Osteocyte (in vitro differentiated cells): ENCODE measurements at places on chromosomes 7 and 10.

DNA sequence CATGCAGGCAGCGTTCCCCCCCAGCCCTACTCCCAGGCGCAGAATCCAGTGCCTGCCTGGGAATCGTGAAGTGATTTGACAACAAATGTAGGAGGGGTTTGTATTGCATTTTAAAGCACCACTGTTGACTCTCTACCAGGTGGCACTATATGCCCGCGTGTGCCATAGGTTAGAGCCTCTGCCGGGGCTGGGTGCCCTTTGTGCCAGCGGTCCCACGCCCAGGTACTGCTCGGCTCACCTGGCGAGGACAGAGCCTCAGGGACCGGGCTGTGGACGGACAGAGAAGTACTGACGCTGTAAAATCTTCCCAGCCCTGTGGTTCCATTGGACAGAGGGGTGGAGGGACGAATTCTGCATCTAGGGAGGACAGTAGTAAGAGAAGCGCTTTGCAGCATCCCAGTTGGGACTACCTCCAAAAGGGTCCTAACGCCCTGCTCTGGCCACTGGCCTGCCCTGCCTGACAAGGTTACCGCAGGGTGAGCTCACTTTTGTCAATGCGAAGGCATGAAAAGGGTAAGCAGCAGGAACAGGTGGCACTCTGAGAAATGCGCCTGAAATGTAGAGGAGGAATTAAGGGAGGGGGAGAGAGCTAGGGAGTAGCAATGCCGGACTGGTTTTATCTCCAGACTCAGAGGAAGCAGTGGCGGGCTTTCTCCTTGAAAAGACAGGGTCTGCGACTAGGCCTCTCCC, 788 bp upstream of the CACNA2D1 start:
- H3K36me3 ChIP-seq: peaks cover 3% of the 10 kb centered on the region
- H3K4me3 ChIP-seq: peak overlapping the region; percentile 83
- no peak for DNase-seq
- no peaks in the 10 kb centered on the region for H3K27me3 ChIP-seq
- peak overlapping the region; percentile 68 for H3K27ac ChIP-seq

GRCh38 chr7:107594961-107595737, 15.1 kb downstream of the BCAP29 start:
- H3K36me3 ChIP-seq: peaks cover 21% of the 10 kb centered on the region
- no peak for DNase-seq
- peak overlapping the region; percentile 93 for H3K27ac ChIP-seq
- H3K4me1 ChIP-seq: peaks cover 14% of the 10 kb centered on the region
- peak overlapping the region; percentile 9 for H3K4me3 ChIP-seq
- H3K27me3 ChIP-seq: no peaks in the 10 kb centered on the region

- H3K4me1 ChIP-seq: peaks cover 46% of the 10 kb centered on the region
- H3K36me3 ChIP-seq: peaks cover 43% of the 10 kb centered on the region
- no peaks in the 10 kb centered on the region for H3K27me3 ChIP-seq
- H3K27ac ChIP-seq: peak overlapping the region; percentile 87
- DNase-seq: peak; percentile 90
Observed at GRCh38 chr7:55177589-55178261, 158.9 kb downstream of the EGFR start.

GRCh38 chr10:113882240-113882639, 27.8 kb downstream of the NHLRC2 start:
- no peaks in the 10 kb centered on the region for H3K27me3 ChIP-seq
- DNase-seq: no peak
- peaks cover 10% of the 10 kb centered on the region for H3K4me1 ChIP-seq
- peaks cover 57% of the 10 kb centered on the region for H3K36me3 ChIP-seq

GRCh38 chr7:41217306-41217705, 485.6 kb downstream of the INHBA start:
- H3K4me3 ChIP-seq: no peak overlapping the region
- H3K27ac ChIP-seq: no peak overlapping the region
- DNase-seq: no peak
- H3K27me3 ChIP-seq: no peaks in the 10 kb centered on the region
- H3K4me1 ChIP-seq: peaks cover 10% of the 10 kb centered on the region
- no peaks in the 10 kb centered on the region for H3K36me3 ChIP-seq

- peaks cover 17% of the 10 kb centered on the region for H3K4me1 ChIP-seq
- H3K36me3 ChIP-seq: no peaks in the 10 kb centered on the region
- no peak overlapping the region for H3K4me3 ChIP-seq
Observed at GRCh38 chr7:126535176-126535575, 717.6 kb downstream of the GRM8 start.

DNA sequence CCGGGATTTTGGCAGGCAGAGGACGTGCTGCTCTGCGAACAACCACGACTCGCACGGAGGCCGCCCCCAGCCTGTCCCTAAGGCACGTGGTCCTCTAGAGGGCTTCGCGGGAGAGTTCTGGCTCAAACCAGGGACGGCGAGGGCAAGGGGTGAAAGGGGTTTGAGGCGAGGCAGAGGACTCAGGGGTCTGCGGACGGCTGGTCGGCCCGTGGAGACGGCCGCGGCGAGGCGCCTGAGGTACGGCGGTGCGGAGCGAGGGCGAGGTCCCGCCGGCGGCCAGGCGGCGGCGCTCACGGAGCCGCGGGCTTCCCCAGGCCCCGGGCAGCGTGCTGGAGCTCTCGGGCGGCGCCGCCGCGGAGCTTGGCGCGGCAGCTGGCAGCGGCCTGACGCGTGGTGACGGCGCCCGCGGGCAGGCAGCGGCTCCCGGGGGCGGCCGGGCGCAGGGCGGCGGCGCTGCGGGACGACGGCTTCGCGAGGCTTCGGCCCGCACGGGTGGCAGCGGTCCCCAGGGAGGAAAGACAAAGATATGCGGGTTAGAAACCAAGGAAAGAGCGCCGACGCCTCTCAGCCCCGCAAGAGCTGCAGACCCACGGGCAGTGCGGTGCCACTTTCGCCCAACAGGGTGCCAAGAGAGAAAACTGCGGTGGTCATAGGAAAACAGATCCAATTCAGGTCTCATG, 44.8 kb downstream of the ZNF800 start:
- H3K36me3 ChIP-seq: peaks cover 10% of the 10 kb centered on the region
- peaks cover 6% of the 10 kb centered on the region for H3K4me1 ChIP-seq
- peaks cover 8% of the 10 kb centered on the region for H3K27me3 ChIP-seq

DNA sequence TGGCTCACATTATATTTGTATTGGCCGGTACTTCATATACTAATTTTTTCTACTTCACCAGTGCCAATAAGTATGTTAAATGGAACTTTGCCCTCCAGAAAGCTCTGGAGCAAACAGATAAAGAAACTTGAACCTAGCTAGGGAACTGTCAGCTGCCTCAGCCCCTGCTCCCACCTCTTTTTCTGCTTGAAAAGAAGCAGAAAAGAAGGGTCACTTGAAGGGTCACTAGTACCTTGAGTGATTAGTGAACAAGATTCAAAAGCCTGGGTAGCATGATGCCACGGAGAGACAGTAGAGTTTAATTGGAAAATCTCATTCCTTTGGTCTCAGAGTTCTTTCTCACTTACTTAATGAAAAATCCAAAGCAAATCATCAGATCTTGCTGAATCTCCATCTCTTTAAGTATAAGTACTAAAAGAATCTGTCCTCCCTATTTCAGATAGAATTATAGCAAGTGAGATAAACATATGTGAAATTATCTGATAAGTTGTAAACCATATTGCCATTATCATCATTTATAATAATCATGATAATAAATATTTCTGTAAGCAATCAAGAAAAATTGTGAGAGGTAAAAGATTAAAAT, 47.7 kb downstream of the PTN start:
- peaks cover 19% of the 10 kb centered on the region for H3K4me1 ChIP-seq
- no peak overlapping the region for H3K27ac ChIP-seq
- H3K4me3 ChIP-seq: no peak overlapping the region
- no peaks in the 10 kb centered on the region for H3K27me3 ChIP-seq
- H3K36me3 ChIP-seq: no peaks in the 10 kb centered on the region

- H3K4me1 ChIP-seq: no peaks in the 10 kb centered on the region
- H3K4me3 ChIP-seq: no peak overlapping the region
- DNase-seq: no peak
- H3K27me3 ChIP-seq: no peaks in the 10 kb centered on the region
- no peak overlapping the region for H3K27ac ChIP-seq
Observed at GRCh38 chr7:153454306-153454705, 597.9 kb upstream of the DPP6 start.

DNA sequence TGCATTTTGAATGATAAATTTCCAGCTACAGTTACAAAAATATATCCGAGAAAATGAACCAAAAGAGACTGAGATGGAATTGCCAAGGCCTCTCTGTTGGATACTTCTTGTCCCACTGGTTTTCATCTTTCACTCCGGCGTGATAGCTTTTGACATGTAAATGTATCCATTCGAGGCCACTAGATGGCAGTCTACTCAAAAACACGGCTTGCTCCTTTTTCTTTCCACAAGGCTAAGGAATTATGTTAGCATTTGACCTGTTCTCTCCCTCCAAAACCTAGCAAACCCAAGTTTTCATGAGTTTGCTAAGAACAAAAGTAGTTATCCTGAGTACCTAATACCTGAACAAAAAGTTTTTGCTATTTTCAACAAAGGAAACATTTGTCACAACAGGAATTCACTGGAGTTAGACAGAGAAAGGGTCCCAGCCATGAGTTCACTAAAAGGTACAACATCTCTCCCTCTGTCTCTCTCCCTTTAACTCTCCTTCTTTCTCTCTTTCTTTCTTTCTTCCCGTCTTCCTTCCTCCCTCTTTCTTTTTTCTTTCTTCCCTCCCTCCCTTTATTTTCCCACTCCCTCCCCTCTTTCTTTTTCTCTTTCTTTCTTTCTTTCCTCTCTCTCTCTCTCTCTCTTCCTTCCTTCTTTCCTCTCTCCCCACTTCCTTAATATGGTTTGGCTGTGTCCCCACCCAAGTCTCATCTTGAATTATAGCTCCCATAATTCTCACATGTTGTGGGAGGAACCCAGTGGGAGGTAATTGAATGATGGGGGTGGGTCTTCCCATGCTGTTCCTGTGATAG, 207.9 kb upstream of the MYO3A start:
- H3K36me3 ChIP-seq: no peaks in the 10 kb centered on the region
- H3K4me3 ChIP-seq: no peak overlapping the region
- no peak overlapping the region for H3K27ac ChIP-seq

GRCh38 chr10:111725050-111725449, 458.5 kb downstream of the GPAM start:
- H3K36me3 ChIP-seq: no peaks in the 10 kb centered on the region
- no peak overlapping the region for H3K27ac ChIP-seq
- H3K4me3 ChIP-seq: no peak overlapping the region
- H3K27me3 ChIP-seq: no peaks in the 10 kb centered on the region
- DNase-seq: no peak
- no peaks in the 10 kb centered on the region for H3K4me1 ChIP-seq

- H3K4me3 ChIP-seq: peak overlapping the region; percentile 53
- peak overlapping the region; percentile 89 for H3K27ac ChIP-seq
- no peaks in the 10 kb centered on the region for H3K36me3 ChIP-seq
- H3K27me3 ChIP-seq: no peaks in the 10 kb centered on the region
Observed at GRCh38 chr7:79282070-79282694, 171.3 kb downstream of the MAGI2 start.

GRCh38 chr10:7945034-7945433, 109.5 kb upstream of the GATA3 start:
- no peak overlapping the region for H3K27ac ChIP-seq
- no peak overlapping the region for H3K4me3 ChIP-seq
- DNase-seq: no peak
- H3K27me3 ChIP-seq: no peaks in the 10 kb centered on the region
- peaks cover 33% of the 10 kb centered on the region for H3K4me1 ChIP-seq
